SJSA1 (cell line): ENCODE measurements at places on chromosomes 6 and 20. TPM values are rescaled to one million over a fixed set of nuclear protein-coding genes. Genes with fewer than 3 reads are reported as not detected.

Gene HSF2
- 18.9 and 36.8 TPM in 2 replicates for total RNA-seq

Gene LGSN
- not detected in 2 replicates for total RNA-seq

Gene FOXF2
- 48.2 and 51.6 TPM in 2 replicates for total RNA-seq

Gene HECA
- total RNA-seq: 9.1 and 9.5 TPM in 2 replicates

Gene IL17A
- not detected in 2 replicates for total RNA-seq

Gene HTR1B
- total RNA-seq: not detected in 2 replicates

Gene CDKAL1
- total RNA-seq: 11.9 and 25.7 TPM in 2 replicates

Gene PTCRA
- not detected in 2 replicates for total RNA-seq

Gene RIMS4
- not detected in 2 replicates for total RNA-seq

Gene PRKN
- total RNA-seq: not detected in 2 replicates

Gene MRAP2
- not detected in 2 replicates for total RNA-seq

Gene LHFPL5
- total RNA-seq: not detected in 2 replicates

Gene ARHGAP40
- 0.06 TPM in 1 of 2 replicates, not detected in the other for total RNA-seq

Gene COL11A2
- total RNA-seq: 0.32 TPM in 1 of 2 replicates, not detected in the other

Gene GTSF1L
- not detected in 2 replicates for total RNA-seq

Gene HM13
- 28.2 and 68.1 TPM in 2 replicates for total RNA-seq
